ENCODE measurements at places on chromosomes 1 and 21.

DNA sequence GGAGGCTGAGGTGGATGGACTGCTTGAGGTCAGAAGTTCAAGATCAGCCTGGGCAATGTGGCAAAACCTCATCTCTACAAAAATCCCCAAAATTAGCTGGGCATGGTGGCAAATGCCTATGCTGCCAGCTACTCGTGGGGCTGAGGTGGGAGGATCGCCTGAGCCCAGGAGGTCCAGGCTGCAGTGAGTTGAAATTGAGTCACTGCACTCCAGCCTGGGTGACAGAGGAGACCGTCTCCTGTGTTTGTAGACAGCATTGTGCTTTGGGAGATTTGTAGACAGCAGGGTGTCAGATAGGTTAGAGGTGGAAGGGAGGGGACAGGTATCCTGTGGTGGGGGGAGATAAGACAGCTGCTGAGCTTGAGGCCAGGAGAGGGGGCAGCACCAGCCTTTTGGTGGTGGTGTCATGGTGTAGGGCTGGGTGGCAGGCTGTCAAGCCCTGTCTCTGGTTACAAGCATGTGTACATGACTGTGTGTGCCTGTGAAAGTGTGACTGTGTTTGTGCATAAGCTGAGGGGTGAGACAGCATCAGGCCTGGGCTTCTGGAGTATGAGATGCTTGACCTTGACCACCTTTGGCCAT lies 15.2 kb downstream of the PPFIA4 start:
- no peak for DNase-seq

DNA sequence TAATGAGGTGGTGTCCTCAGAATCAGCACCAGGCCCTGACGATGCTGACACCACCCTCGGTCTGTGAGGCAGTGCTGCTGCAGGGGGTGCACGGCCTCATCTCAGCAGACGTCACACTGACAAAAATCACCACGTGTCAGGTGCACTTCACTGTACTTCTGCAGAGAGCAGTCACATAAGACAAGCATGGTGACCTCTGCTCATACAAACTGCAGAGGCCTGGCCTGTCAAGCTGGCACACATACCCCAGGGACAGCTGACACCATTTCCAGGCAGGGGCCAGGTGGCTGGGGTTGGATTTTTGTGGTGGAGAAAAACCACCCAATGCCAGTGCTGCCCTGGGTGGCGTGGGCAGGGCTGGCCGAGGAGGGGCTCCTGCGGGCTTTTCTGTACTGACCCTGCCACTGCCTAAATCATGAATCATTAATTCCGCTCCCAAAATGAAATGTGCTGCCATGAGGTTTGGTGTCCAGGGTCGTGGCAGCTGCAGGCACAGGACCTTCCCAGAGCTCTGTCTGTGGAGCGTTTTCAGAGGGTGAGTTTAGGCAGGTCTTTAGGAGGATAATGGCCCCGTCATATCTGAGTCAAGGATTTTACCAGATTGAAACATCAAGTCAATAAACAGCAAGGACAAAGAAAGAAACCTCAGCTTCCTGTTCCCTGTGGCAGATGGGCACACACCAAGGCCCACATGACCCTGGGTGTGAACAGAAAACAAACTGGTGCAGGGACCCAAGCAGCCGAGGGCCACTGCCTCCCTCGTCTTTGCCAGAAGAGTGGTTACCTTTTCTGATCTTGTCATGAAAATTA lies 33.4 kb upstream of the GPR153 start:
- no peak for DNase-seq

DNA sequence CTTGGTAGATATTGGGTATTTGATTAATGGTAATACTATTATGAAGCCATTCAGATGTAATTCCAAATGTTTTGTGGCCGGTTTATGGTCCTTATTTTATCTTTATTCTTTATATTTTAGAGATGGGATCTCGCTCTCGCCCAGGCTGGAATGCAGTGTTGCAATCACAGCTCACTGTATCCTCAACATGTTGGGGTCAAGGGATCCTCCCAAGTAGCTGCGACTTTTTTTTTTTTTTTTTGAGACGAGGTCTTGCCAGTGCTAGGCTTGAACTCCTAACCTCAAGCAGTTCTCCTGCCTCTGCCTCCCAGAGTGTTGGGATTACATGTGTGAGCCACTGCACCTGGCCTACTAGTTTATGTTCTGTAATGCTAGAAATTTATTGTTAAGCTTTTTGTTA lies 4.7 kb downstream of the DDI2 start:
- DNase-seq: no peak

DNA sequence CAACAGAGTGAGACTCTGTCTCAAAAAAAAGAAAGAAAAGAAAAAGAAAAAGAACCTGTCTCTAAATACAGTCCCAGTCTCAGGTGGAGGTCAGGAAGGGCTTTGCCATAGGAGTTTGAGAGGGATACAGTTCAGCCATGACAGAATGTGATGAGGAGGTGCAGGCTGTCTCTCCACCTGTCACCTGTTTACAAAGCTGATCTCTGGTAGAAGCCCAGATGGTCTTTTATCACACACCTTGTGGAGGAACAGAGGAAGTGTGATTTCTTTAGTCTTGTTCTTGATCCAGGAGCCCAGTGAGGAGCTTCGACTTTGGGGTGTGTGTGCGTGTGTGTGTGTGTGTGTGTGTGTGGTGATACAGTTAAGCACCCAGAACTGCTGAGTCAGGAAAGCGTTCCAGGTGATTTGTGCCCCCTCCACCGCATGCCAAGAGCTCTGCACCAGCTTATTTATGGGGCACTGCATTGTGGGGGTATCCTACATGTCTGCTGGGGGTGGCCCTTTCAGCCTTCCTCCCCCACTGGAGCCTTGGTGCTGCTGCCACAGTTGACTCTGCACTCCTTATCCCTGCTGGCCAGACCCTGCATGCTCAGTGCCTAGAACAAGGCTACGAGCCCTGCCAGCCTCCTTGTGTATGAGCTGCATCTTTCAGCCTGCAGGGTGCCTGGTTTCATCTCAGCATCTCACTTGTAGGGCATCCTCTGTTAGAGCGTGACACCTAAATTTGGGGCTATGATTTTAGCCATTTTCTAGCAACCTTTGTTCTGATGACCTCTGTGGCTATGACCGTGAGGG lies 19.3 kb downstream of the DOP1B start:
- DNase-seq: no peak
